Bronchus fibroblast of lung (primary cell): ENCODE measurements at places on chromosomes 7 and 10. TPM values are rescaled to one million over a fixed set of nuclear protein-coding genes. Genes with fewer than 3 reads are reported as not detected.

Gene MYL7
- total RNA-seq = not detected in 2 replicates

Gene CADPS2
- 4.3 and 5.7 TPM in 2 replicates for total RNA-seq

Gene KCNMA1
- 6.4 and 7.7 TPM in 2 replicates for total RNA-seq

Gene SLC18A2
- total RNA-seq = not detected in 2 replicates

Gene ZFAND2A
- 16.0 and 19.3 TPM in 2 replicates for total RNA-seq

Gene NKX1-2
- not detected in 2 replicates for total RNA-seq

Gene CCDC146
- total RNA-seq = 0.15 and 1.0 TPM in 2 replicates

Gene NOLC1
- 57.7 and 67.1 TPM in 2 replicates for total RNA-seq

Gene TPST1
- total RNA-seq = 31.1 and 34.0 TPM in 2 replicates

Gene LFNG
- total RNA-seq = 1.2 and 1.7 TPM in 2 replicates

Gene GIMAP7
- total RNA-seq = not detected in 2 replicates

Gene EIF3A
- total RNA-seq = 61.2 and 70.8 TPM in 2 replicates

Gene CCDC3
- total RNA-seq = 0.34 and 0.45 TPM in 2 replicates

Gene DGKB
- total RNA-seq = not detected in 2 replicates

Gene GPR26
- total RNA-seq = not detected in 2 replicates

Gene CISD1
- total RNA-seq = 14.1 and 15.5 TPM in 2 replicates

Gene FIS1
- total RNA-seq = 226 and 252 TPM in 2 replicates

Gene FGFR2
- total RNA-seq = 0.34 TPM in 1 of 2 replicates, not detected in the other

Gene FBXL13
- 0.30 and 0.34 TPM in 2 replicates for total RNA-seq

Gene AKR1C8
- not detected in 2 replicates for total RNA-seq

Gene RBM20
- total RNA-seq = under 0.01 TPM in 2 replicates

Gene CPED1
- total RNA-seq = 30.4 and 32.4 TPM in 2 replicates

Gene FZD8
- total RNA-seq = 0.84 and 0.89 TPM in 2 replicates

Gene ZNF789
- 4.7 and 5.8 TPM in 2 replicates for total RNA-seq

Gene C10orf71
- not detected in 2 replicates for total RNA-seq

Gene MINDY4
- total RNA-seq = 5.1 and 6.7 TPM in 2 replicates

Gene FAM25A
- not detected in 2 replicates for total RNA-seq

Gene SDK1
- 4.7 and 4.9 TPM in 2 replicates for total RNA-seq

Gene VAX1
- total RNA-seq = not detected in 2 replicates
